ENCODE measurements at places on chromosomes 1 and 21. TPM values are rescaled to one million over a fixed set of nuclear protein-coding genes. Genes with fewer than 3 reads are reported as not detected.

Gene CR1L
- not detected for total RNA-seq

Gene WDTC1
- 35.8 TPM for total RNA-seq

Gene TMEM82
- not detected for total RNA-seq

Gene RPS6KA1
- 4.6 TPM for total RNA-seq

Gene ATP6V1G3
- not detected for total RNA-seq

All from smooth muscle cell of the umbilical artery (primary cell).